Stimulated activated CD8-positive, alpha-beta memory T cell treated with anti-CD3 and anti-CD28 coated beads, Interleukin-4, amount 100 ng/mL, for 4 hours (primary cell): ENCODE measurements at places on chromosomes 7 and 10.

DNA sequence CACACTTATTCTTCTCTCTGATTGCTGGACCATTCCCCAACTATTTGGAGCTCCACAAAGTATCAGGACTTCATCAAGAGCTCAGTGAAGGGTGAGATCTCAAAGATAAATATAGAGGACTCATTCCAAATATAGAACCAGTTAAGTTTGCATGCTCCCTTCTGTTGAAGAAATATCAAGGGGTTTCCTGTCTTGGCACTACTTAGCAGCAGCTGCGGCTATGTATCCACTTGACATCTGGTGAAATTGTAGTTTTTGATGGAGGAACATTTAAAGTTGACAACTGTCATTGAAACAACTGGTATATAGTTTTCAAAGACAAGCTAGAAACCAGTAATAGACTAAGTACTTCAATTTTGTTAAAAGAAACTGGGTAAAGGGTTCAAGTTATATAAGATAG, 1.0 kb upstream of the SPAG6 start:
- DNase-seq = no peak

GRCh38 chr7:139750459-139751095, 27.2 kb downstream of the HIPK2 start:
- no peak for DNase-seq

GRCh38 chr10:131275691-131276090, 35.8 kb downstream of the TCERG1L start:
- DNase-seq = no peak

DNA sequence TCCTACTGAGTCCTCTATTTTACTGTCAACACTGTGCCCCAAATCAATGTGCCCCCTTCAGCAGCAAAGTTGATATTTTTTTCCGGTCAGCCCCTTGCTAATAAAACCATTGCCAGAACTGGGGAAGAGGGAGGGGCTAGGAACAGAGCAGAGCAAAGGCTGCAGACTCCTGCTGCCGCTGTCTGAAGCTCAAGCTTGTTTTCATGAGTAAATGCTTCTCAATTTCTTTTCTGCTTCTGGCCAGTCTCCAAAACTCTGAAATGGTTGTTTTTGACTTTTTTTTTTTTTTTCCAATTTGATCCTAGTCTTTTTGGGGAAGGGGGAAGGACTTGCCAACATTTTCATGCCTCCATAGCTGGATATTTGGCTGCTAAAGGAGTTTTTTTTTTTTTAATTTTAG, 26.7 kb upstream of the PROSER2 start:
- no peak for DNase-seq

DNA sequence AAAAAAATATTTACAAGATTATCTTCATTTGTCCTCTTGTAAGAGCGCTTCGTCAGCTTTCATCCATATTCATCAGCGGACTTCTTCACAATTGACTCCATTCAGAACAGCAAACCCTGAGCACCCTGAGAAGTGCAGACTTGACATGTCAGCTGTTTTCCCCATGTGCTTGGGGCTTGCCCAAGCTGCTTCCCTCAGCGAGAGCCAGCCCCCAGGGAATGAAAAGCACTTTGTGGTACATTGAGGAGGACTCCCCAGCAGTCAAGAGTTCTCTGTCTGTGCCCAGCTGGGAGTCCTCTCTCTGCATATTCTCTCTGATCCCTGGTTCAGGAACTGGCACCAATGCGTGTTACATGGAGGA, 22.7 kb downstream of the HKDC1 start:
- no peak for DNase-seq

DNA sequence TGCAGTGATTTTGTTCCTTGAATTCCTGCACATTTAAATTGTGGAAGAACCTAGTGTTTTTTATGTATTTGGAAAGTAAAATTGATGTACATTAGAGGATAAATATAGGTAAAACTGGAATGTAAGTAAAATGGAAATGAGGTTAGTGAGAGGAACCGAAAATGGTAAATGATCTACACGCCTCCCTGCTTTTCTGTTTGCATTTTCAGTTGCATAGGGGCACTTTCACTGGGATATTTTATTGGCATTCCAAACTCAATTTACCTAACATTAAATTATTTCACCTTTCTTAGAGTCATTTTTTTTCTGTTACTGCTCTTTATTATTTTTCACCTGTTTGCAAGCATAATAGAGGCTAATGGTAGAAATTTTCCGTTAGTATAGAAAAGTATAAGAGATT, 8.0 kb downstream of the CDK13 start:
- DNase-seq = no peak

- DNase-seq = no peak
Observed at GRCh38 chr10:73910764-73911552, at the start of gene PLAU. PLAU (plus strand) TSS chr10:73911132; CDS start chr10:73911556, 424 bp downstream.

DNA sequence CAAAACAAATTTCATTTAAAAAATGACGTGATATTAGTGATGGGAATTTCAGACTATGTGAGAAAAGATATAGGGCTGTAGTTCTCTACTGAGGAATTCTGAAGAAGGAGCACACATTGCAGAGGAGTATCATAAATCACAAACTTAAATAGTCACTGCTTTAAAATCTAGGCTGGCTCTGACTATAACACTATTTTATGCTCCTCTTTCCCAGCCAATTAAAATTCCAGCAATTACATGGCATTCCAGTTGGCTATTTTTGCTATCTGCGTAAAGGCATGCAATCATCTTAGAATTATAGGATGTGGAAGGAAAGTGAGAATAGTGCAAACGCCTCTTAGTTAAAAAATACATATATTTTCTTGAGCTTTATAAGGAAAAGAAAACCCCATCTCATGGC, 123.1 kb downstream of the GNAI1 start:
- DNase-seq = no peak

DNA sequence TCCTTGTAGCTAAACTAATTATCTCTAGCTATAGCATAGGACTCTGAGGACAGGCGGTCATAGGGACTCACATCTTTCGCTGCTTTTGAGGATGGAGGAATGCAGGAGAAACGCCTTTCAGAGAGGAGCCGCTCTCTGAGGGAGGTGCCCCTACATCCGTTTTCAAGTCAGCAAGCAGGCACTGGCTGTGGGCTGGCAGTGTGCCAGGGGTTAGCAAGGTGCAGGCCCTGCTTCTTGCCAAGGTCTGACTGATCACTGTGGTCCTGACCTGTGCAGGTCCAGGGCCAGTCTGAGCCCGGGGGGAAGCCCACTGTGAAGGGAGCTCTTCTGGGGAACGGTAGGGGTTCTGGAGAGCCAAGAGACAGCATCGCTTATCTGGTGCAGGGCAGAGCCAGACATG, 89.4 kb downstream of the SH3PXD2A start:
- peak; percentile 37 for DNase-seq

DNA sequence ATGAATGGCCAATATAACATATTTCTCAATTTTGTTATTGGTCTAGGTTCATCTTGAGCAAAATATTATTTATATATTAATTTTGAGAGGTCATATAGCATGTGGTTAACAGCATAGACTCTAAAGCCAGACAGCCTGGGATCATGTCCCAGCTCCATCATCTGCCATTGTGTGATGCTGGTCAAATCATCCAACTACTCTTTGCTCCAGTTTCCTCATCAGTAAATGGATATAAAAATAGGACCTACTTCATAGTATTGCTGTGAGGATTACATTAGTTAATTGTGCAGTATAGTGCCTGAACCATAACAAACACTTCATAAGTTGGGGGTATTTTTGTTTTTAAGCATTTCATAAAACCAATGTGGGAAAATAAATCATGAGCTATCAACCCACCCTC, 199.0 kb downstream of the KIAA1217 start:
- DNase-seq = no peak

DNA sequence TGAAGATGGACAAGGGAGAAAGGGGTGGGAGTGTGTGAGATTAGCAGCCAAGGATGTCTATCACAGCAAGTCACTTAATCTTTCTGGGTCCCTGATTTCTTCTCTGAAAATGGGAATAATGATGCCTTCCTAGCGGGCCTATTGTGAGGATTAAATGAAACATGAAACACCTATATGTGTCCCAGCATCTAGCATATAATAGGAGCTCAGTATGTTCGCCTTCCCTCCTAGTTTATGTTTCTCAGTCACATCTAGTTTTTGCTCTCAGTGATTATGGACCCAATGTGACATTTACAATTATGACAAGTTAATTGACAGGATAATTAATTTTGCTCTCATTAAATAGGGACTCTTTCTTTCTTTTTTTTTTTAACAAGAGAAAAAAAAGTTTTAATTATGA, 252.9 kb downstream of the SNX13 start:
- no peak for DNase-seq

DNA sequence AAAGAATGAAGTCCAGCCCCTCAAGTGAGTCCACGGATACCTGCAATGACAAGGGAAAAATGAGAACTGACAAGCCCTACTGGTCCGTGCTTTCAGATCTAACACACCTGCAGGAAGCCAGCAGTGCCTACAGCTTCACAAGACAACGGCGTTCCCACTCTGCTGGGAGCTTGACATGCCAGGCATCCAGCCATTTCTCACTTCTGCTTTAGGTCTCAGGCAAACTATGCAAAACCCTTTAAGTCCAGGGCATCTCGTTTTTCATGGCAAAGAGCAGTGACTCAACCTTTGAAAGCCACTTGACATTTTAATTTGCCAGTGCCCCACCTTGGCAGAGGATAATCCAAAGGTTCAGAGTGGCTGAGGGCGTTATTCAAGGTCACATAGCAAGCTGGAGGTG, 49.1 kb upstream of the GPAM start:
- no peak for DNase-seq

DNA sequence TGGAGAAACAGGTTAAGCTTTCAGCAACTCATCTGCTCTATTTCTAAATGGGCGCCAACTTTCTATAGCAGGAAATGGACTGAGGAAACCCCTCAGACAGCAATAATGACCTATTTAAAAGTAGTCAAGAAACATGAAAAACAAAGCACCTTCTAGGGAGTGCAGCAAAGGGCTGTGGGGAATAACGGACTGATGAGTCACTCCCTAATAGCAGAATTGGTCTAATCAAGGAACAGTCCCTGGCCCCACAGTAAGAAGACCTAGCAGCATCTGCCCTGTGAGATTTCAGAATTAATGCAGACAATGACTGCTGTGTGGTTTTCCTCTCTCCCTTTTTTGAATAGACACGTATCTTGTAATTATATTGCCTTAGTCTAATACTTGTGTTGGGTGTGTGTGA, 602.9 kb downstream of the IPMK start:
- DNase-seq = no peak

GRCh38 chr7:29285444-29285793, 90.8 kb downstream of the CHN2 start:
- DNase-seq = no peak

GRCh38 chr7:28328146-28328545, 84.2 kb upstream of the CREB5 start:
- DNase-seq = no peak
